ENCODE measurements at places on chromosomes 3 and 15.

DNA sequence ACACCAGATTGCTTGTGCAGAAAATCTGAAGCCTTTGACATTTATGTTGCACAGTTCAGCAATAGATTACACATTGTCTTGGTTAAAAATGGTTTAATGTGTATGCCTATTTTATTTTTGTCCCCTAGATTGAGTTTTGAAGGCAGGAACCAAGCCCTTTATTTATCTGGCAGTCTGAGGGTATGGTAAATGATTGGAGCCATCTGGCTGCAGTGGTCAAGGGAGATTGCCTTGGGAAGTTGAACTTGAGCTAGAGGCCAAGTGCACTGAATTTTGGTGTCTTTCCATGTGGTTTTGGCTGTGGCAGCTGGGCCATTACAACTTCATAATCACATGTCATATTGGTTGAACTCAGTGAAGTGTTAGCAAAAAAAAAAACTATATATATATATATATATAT, 248.7 kb upstream of the C2CD4B start:
- DNase-seq: no peak

DNA sequence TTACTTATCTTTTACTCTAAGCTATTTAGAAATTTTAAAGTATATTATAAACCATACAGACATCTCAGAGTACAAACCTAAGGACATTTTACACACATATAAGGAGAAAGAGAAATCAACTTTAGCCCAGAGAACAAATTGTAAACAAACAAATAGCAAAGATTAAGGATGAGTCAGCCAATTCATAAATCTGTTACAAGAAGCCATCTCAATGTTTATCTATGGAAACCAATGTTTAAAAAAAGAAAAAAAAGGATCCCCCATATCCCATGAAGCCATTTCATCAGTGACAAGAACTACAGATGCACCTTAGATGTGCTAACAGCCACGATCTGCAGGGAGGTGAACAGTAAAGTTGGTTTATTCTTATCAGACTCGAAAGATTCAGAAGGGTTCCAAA, 437.1 kb downstream of the SHQ1 start:
- no peak for DNase-seq

DNA sequence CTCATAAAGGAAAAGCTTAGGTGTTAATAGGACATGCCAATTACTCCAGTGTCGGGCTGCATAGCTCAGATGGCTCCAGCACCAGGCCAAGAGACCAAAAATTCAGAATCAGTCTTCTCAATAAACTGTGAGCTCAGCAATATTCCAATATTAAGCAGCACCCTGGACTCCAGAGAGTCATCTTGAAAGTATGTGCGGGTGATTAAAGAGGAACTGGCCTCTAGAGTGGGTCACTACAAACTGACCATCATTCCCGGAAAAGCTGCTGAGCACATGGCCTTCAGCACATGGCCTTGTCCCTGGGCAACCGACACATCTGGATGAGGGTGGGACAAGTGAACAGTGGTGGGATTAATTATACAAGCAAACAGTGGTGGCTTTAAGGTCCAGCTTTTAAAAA, 59.0 kb downstream of the MAGI1 start:
- no peak for DNase-seq

- no peak for DNase-seq
These were observed 5.7 kb upstream of the CCNB2 start for GRCh38 chr15:59099162-59099685.

GRCh38 chr3:160163229-160163878, 61.9 kb upstream of the C3orf80 start:
- peak; percentile 18 for DNase-seq

GRCh38 chr15:76682833-76683232, 222.3 kb downstream of the SCAPER start:
- no peak for DNase-seq

GRCh38 chr3:55955891-55956477, 468.9 kb upstream of the WNT5A start:
- no peak for DNase-seq

GRCh38 chr15:58355973-58356372, 75.8 kb upstream of the LIPC start:
- no peak for DNase-seq

DNA sequence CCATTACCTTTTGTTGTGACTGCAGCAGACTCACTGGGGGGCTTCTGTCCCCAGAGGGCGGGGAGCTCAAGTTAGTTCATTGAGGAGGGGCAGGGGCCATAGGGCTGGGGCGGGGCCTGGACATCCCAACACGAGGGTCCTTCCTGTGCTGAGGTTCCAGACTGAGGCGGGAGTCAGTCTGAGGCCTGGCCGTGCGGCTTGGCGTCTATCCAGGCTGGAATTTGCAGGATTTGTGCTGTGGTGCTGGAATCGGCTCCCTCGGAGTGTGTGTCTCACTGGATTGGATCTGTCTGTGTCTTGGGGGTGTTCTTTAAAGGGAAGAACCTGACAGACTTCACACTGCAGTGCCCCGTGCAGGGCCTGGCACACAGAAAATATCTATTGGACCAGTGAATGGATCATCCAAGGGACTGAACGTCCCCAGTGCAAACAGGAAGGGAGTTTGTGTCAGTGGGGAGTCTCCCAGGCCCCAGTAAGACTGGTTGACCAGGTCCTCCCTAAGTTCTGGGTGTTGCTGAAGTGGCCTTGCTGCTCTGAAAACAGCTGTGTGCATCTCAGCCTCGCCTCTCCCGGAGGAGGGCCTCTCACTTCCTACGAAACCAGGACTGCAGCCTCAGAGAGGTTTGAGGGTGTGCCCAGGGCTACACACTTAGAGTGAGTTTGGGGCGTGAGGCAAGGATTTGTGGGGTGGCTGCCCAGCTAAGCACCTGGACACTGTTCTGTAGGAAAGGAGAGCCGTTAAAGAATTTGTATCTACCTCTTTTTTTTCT, 26.1 kb downstream of the GOLGA6L2 start:
- DNase-seq: no peak

DNA sequence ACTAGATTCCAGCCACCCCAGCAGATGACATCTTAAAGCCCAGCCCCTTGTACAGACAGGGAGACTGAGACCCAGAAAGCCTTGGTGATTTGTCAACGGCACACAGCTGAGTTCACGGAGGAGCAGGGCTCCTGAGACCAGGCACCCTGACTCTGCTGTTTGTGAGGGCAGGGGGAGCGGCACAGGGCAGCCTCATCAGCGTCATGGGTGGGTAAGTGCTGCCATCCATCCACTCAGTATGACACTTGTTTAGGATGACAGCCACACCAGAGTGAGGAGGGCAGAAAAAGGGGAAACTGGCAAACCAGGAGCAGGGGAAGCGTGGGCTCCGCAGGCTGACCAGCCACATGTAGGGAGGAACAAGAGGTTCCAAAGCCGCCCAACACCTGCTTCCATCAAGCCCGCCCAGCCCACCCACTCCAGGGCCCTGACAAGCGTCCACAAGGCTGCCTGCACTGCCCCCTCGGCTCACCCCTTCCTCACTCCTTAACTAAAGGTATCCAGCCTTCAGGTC, 19.9 kb downstream of the RBPMS2 start:
- DNase-seq: no peak

DNA sequence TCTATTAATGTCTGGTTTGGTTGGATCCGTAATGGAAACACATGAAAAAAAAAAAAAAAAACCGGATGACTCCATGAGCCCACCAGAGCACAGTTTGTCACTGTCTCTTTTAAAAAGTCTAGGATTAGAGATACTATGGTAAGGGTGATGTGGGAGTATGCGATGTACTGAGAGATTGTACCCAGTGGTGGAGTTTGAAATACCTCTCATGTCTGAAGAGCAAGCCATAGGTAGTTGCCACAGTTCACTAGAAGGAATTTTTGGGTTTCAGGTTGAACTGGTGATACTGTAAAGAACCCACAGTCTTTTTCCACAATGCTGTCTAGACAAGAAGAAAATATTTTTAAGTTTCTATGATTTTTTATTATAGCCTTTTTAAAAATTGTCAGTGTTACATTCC, 132.9 kb downstream of the KLHL25 start:
- no peak for DNase-seq

DNA sequence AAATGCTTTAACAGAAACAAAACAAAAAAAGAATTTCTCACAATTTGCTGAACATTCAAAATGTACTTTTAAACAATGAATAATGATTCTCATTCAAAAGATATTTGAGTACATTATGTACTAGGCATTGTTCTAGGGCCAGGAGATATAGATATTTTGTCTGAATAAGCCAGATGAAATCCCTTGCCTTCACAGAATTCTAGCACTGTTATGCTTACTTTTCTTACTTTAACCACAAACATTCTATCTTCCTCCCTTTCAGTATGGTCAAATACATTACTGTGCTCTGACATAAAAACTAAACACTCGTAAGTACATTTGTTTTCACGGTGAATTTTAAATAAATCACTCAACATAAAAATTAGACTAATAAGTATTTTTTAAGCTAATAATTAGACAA, 116.7 kb downstream of the ADAM10 start:
- DNase-seq: no peak

DNA sequence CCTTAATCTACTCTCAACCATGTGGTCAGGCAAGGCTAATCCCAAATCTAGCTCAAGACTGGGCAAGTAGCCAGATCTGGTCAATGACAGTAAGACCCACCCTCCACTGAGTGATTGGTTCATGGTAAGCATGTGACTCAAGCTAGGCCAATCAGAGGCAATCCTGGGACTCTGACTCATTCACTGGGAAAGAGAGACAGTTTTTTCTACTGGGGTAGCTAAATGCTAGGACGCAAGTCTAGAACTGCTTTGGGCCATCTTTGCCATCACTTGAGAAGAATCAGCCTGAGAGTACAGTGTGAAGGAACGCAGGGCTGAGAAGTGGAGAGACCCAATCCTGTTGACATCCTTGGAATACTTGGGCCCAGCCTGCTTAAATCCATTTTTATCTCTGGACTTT, 9.4 kb upstream of the RAD18 start:
- no peak for DNase-seq

- peak; percentile 44 for DNase-seq
These were observed 135.6 kb downstream of the KCNMB2 start for GRCh38 chr3:178671791-178672190.

GRCh38 chr3:14691719-14692118, 16.8 kb downstream of the C3orf20 start:
- no peak for DNase-seq

DNA sequence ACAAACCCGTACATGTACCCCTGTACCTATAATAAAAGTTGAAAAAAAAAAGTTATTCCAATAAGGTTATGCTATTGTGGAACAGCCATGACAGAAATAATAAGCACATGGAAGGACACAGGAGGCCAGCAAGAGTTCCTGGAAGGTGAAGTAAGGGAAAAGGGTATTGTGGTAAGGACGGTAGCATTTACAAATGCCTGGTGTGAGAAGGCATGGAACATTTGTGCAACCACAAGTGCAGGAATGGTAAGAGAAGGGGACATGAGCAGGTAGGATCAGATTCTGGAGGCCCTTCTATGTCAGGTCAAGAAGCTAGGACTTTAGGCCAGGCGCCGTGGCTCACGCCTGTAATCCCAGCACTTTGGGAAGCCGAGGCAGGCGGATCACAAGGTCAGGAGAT, 82.5 kb downstream of the PPP2R3A start:
- no peak for DNase-seq

DNA sequence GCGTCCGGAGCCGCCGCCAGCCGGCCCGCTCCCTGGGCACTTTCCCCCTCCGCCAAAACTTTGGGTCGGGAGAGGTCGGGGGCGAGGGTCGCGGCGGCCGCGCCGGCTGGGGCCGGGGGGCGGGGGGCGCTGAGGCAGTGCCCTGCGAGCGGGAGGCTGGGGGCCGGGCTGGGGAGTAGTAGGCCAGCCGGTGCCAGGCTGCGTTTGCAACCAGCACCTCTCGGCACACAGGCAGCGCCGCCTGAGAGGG, 452 bp downstream of the BBX start:
- DNase-seq: no peak

GRCh38 chr3:78907367-78907766, 860.4 kb downstream of the ROBO1 start:
- no peak for DNase-seq

DNA sequence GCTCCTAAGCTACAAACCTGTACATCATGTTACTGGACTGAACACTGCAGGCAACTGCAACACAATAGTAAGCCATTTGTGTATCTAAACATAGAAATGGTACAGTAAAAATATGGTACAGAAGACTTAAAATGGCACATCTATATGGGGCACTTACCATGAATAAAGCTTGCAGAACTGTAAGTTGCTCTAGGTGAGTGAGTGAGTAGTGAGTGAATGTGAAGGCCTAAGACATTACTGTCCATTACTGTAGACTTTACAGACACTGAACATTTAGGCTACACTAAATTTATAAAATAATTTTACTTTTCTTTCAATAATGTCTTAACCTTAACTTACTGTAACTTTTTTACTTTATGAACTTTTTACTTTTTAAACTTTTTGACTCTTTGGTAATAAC, 76.2 kb downstream of the STAG1 start:
- DNase-seq: no peak

DNA sequence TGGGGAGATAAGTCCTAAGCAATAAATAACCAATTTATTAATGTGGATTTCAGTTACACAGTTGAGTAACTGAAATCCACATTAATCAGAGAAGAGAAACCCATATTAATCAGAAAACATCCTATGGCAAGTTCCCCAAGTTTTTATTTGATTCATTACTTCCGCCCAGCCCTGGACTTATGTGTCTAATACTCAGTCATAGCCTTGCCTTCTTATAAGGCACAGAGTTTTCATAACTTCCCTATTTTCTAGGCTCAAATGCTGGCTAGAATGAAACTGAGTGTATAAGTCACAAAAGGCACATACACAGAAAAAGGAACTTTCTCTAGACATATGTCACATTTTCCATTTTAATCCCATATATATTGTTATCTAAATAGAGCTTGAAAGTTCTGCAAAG, 28.8 kb downstream of the CD47 start:
- no peak for DNase-seq

GRCh38 chr3:13159890-13160289, 86.7 kb upstream of the IQSEC1 start:
- DNase-seq: no peak

- DNase-seq: peak; percentile 95
These were observed at the start of gene PTX3 for GRCh38 chr3:157436583-157437291. Gene PTX3 (plus strand): TSS chr3:157436850. CDS start chr3:157436934, 84 bp downstream.

DNA sequence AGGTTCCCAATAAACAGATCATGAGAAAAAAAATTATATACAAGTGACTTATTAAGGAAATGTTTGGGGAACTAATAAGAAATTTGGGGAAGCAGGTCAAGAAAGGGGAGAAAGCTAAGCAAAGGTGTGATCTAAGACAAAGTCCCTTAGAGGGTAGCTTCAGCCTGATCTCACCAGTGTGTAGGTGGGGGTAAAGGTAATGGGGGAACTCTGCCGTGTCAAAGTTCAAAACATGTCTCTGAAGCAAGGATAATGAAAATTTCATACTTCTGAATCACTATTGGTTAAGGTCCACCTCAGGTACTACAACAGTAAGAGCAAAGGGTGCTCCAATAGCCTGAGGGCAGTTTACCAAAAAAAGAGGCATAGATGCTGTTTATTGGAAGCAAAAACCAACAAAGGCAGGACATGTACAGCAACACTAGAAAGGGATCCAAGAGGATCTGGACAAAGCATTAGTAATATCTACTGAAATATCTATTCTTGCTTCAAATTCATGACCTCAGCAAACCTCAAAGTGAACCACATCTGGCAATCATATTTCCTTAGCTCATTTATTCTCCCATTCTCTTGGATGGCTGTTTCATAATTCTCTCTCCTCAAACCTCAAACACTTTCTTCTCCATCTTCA, 6.9 kb downstream of the ACAD11 start:
- DNase-seq: no peak
